Mesothelial cell of epicardium (in vitro differentiated cells): ENCODE measurements at places on chromosomes 7 and 10. TPM values are rescaled to one million over a fixed set of nuclear protein-coding genes. Genes with fewer than 3 reads are reported as not detected.

GRCh38 chr10:49242604-49243003 lies 54.4 kb upstream of the TMEM273 start:
- no peak for DNase-seq

- DNase-seq: no peak
Observed at GRCh38 chr7:668139-668931, 58.2 kb upstream of the DNAAF5 start.

DNA sequence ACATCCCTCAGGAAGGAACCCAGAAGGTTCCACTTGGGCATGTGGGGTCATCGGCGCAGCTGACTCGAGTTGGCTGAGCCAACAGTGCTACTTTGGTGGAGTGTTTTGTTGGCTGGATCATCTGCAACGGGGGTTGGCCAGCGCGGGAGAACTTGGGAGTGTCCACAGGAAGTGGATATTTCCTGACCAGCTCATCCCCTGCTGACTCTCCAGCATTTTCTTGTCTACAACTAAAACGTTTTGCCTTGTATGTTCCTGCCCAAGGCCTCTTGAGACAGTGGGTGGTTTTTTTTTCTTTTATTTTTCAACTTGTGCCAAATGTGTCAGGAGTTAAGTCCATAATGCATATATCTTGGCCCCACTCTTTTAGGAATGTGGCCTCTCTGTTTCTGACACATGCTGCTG lies 208.6 kb downstream of the ZNF365 start:
- DNase-seq: no peak

DNA sequence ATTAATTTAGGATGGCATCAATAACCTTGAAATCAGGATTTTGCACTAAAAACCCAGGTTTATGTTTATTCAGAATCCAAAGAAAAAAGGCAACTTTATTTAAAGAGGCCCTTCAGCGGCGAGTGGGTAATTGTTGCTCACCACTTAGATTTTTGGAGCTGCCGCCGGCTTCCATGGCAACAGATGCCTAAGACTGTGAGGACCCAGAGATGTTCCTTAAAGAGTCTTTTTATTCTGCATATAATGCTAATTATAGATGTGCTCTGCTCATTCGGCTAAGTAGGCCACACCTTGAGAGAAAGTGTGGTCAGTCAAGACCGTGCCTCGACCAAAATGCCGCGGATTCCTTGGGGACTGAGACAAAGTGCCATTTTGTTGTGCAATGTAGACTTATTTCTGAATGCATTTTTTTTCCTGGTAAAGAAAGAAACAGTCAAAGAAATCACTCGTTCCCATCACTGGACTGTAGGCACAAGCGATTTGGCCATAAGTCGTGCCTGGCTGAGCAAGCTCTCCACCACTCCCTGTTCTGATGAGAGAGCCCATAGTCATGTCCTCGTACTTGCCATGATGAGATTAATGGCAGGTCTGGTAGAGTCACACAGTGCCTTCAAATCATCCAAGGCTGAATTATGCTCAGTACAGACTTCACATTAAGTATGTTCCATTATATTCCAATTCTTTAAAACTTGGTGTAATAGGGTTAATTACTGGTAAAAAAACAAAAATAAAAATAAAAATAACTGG lies 21.4 kb upstream of the MGMT start:
- DNase-seq: no peak

DNA sequence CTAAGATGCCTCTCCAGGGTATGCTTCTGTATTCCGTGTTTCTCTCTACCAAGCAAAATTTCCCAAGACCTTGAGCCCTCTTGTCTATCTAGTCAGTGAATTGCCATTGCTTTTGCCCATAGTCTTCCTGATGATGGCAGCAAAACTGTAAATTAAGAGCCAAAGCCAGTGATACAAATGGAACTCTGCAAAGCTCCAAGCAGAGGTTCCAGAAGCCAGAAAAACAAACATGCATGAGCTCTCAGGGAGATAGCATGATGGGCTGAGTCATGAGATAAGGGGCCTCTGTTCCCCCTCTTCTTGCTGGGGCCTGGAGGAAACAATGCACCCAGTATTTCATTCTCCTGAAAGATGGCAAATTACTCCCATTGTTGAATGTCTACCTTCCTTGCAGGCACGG lies 24.7 kb downstream of the LSMEM1 start:
- DNase-seq: no peak

GRCh38 chr10:114684084-114684821 lies 26.2 kb upstream of the ABLIM1 start:
- DNase-seq: no peak

Gene SP8
- not detected in 3 replicates for total RNA-seq

- no peak for DNase-seq
Observed at GRCh38 chr10:9878383-9878782, 1139.3 kb upstream of the CELF2 start.

- no peak for DNase-seq
Observed at GRCh38 chr10:45308707-45309106, 6.7 kb downstream of the OR13A1 start.

DNA sequence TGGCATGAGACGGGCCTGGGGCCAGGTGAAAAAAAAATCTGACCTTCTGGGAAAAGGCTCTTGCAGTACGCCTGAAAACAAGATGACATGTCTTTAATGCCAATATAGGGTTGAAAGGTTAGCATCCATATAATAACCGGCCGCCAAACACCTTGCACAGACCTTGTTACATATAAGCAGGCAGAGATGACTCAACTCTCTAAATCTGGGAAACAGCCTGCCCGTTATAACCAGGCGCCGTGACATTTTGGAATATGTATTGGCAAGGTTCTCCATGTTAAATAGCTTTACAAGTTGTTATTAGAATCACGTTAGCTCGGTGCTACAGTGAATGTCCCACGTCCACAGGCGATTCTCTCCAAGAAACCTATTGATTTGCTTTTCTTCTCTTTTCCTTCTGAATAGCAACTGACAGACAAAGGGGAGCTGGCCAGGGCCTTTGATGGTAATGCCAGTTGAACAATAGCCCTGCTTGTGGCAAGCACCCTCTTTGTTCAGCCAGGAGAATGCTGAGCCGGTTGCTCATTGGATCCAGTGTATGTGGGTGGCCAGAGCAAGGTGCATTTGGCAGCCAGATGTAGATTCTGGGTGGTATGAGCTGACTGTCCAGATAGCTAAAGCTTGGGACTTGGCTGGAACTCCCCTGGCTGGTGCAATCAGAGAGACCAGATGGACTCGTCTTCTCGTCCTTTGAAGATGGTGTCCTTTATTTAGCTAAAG lies 80.1 kb upstream of the AUTS2 start:
- DNase-seq: no peak

DNA sequence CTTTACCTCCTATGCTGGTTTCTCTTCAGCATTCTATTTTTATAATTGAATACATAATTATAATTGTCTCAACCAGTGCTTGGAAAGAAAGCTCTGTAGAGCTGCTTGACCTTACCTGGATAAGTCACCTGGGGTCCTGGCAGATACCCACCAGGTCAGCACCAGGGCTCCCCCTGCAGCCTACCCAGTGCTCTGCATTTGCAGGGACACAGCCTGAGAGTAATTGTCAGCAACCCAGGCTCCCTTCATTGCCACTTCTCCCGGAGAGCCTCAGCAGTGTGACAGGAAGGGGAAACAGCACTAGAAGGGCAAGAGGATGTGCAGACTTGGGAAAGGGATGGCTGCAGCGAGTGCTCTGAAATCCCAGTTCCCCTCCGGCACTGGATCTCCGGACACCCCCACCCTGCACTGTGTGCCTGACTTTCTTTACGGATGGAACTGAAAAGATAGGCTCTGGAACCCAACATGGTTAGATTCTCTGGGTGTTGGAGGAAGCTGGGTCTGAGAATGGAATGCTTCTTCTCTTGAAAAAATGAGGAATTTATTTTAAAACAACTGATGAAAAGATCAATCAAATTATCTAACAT lies 11.4 kb upstream of the PAX4 start:
- no peak for DNase-seq

- DNase-seq: no peak
Observed at GRCh38 chr7:17530244-17530643, 231.8 kb downstream of the AHR start.

Gene TAS2R4
- 3.3 to 4.3 TPM (median 3.5 TPM) in 3 replicates for total RNA-seq
